ENCODE measurements at places on chromosomes 12 and 14.

DNA sequence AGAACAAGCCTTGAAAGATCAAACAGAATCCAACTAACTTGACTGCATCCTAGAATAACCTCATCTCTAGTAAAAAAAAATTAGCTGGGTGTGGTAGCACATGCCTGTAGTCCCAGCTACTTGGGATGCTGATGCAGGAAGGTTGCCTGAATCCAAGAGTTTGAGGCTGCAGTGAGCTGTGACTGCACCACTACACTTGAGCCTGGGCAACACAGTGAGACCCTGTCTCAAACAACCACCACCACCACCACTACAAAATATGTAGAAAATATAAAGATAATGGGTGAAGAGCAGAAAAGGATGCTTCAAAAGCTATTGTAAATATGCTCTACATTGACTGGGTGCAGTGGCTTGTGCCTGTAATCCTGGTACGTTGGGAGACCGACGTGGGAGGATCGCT is 27.3 kb downstream of the SUPT16H start:
- no peak for DNase-seq

DNA sequence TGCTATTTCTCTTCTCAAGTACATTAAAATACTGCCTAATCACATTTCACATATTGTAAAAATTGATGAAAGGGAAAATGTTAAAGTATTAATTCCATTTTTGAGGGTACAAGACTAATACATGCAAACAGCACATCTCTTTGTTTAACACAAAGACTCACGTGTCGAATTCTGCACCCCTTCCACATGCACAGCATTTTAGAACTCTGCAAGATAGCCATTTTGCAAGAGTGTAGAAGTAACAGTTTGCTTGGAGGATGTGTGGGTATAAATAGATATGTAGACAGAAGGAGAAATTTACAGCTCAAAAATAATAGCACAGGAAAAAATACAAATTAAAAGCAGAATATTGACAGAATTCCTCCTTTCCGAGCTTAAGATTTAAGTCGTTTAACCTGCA is 2.5 kb downstream of the GRIN2B start:
- DNase-seq, result no peak

- DNase-seq, result no peak
Measured at GRCh38 chr14:32542507-32542906, 213.4 kb downstream of the AKAP6 start.

DNA sequence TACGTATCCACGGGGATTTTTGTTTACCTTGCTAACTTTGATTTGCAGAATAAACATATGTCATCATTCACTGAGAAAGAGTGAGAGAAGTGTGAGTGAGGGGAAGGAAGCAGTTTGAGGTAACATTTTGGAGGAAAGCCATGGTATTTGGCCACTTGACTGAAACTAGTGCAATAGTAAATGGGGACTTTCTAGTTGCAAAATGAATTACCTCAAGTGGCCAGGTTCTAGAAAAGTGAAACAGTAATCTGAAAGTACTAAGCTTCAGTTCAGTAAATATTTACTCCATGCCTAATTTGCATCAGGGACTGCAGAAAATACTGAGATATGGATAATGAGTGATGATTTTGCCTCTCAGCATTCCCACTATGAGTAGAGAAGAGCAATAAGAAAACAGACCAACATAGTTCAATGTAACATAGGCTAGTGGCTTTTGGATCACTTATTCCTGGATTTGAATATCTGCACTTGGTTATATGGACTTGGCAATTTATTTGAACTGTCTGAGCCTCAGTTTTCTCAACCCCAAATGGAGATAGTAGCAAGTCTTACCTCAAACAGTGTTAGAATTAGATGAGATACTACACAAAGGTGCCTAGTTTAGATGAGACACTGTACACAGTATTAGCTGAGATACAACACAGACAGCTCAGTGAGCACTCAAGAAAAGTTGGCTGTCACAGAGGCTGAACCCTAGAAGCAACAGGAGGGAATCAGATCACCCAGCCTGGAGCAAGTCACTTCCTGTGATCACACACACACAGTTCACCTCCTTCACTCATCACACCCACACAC is 439.1 kb downstream of the NPAS3 start:
- no peak for DNase-seq

- peak; percentile 82 for DNase-seq
Measured at GRCh38 chr12:104219361-104219892, 3.8 kb downstream of the TXNRD1 start.

- no peak for DNase-seq
Measured at GRCh38 chr14:70641548-70642302, at the start of gene TTC9. Gene TTC9 (plus strand): TSS chr14:70641916. CDS start chr14:70642130, 214 bp downstream.
